ENCODE measurements at places on chromosomes 11 and 22.

- no peak for DNase-seq
These were observed 7.5 kb upstream of the NRGN start for GRCh38 chr11:124732230-124732629.

DNA sequence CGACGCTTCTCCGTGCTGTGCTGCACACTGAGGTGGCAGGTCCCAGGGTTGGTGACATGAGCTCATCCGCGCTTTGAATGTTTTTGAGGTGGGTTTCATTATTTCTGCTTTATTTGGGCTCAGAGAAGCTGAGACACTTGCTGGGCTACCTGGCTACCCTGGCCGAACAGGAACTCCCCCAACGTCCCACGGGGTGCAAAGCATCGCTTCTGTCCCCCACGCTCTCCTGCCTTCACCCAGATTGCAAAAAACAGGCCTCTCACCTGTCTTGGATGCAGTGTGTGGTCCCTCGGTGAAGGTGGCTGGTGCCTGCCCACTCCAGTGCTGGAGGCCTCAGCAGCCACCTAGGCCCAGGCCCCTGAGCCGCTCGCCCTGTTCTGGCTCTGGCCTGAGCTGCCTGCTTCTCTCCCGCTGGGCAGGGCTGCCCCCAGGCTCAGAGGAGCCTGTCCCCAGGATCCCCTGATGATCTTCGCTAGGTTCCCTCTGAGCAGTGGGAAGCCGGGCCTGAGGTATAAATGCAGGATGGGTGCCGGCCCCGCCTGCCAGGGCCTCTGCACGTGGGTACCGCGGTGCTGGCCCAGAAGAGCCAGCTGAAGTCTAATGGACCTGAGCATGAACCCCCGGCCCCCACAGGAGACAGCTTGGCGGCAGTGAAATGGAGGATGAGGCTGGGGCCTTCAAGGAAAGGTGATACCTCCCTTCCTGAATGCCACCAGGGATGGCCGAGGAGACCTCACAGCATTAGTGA, 15.8 kb upstream of the MRGPRD start:
- DNase-seq = no peak

GRCh38 chr11:82996966-82997606, 74.6 kb downstream of the RAB30 start:
- no peak for DNase-seq

GRCh38 chr22:37819105-37819433, 4.1 kb upstream of the GALR3 start:
- no peak for DNase-seq

DNA sequence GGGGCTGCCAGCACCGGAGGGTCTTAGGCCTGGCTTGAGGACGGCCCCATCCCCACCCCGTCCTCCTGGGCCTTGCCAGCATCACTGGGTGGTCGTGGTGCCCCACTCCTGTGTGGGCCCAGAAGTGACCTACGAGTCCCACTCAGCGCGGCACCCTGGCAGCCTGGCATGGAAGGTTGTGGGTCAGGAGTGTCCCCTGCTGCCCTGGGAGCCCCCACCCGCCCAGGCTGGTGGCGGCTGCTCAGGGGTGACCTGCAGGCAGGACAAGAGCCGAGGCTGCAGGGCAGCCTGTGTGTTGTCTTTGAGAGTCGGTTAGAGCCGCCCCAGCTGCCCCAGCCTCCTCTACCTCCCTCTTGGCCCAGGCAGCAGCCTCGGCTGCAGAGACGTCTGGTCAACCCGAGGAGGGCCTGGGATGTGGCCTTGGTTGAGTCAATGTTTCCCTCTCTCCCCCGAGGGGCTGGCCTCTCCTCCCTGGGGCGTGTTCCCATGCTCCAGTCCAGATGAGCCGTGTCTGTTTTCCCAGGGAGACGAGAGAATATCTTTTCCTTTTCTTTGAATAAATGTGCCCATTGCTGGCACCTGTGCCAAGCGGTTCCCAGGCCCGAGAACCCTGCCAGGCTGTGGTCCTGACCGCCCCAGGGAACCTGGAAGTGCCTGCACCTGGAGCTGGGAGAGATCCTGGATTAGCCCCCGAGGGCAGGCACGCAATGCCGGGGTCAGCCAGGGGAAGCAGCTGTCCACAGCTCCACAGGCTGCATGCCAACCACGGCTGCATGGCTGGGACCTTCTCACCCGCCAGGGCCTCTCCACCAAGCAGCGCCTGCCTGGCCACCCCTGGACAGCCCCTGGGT, 35.7 kb upstream of the MUC5AC start:
- no peak for DNase-seq

- no peak for DNase-seq
These were observed 137.8 kb upstream of the BDNF start for GRCh38 chr11:27837895-27838563.

GRCh38 chr11:44621140-44621681, 55.7 kb downstream of the CD82 start:
- DNase-seq = no peak

- DNase-seq = no peak
These were observed 116.3 kb downstream of the CCDC81 start for GRCh38 chr11:86491027-86491426.

- peak; percentile 36 for DNase-seq
These were observed 341.3 kb downstream of the AASDHPPT start for GRCh38 chr11:106418791-106419190.

- DNase-seq = no peak
These were observed 451.3 kb downstream of the TBC1D22A start for GRCh38 chr22:47213571-47214230.

GRCh38 chr22:36940676-36941075, 27.2 kb downstream of the CSF2RB start:
- DNase-seq = no peak

DNA sequence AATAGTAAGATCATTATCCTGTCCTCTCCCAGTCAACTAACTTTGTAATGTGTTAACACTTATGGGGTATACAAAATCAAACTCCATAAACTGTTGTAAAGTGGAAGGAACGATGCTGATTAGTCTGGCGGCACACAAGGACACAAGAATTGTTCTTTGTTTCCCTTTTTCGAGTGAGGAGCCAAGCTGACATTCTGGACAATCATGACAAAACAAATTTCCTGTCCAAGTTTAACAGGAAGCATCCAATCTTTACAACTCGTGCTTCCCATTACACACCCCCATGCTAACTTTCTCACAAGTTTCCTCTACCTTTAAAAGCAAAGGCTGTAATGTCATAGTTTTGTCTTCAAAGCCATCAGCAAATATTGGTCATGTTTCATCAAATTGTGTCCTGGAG, 20.4 kb upstream of the LDLRAD3 start:
- DNase-seq = no peak

GRCh38 chr11:69554849-69555248, 73.4 kb downstream of the LINC01488 start:
- no peak for DNase-seq

DNA sequence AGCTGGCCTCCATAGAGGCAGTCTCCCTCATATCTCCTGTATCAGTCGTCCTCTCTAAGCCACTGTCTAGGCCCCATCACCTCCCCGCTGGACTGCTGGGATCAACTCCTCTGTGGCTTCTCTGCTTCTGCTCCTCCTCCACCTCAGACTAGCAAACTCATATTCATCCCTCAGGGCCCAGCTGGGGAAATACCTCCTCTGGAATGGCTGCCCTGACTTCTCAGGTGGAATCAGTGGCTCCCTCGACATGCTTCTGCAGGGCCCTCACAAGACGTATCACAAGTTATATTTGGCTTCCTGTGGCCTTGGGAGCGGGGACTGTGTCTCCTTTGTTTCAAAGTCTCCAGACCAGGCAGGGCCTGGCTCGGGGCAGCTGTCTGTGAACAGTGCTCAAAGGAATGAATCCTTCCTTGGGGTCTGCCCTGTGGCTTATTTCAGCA, 10.0 kb downstream of the SLC29A2 start:
- no peak for DNase-seq

- DNase-seq = no peak
These were observed 111.1 kb downstream of the KCNQ1 start for GRCh38 chr11:2555891-2556290.

DNA sequence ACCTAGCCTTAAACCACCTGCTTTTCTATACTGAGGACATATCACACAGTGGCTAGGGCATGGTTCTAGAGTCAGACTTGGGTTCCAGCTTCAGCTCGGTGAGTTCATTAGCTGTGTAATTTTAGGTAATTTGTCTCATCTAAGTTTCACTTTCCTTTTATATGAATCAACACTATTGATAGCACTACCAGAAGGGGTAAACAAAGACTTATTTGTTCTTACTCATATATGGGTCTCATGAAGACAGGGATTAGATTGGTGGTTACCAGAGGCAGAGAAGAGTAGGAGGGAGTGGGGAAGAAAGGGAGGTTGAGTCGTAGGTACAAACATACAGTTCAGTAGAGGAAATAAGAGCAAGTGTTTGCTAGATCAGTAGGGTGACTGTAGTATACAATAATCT, 924.7 kb downstream of the OPCML start:
- DNase-seq = no peak

DNA sequence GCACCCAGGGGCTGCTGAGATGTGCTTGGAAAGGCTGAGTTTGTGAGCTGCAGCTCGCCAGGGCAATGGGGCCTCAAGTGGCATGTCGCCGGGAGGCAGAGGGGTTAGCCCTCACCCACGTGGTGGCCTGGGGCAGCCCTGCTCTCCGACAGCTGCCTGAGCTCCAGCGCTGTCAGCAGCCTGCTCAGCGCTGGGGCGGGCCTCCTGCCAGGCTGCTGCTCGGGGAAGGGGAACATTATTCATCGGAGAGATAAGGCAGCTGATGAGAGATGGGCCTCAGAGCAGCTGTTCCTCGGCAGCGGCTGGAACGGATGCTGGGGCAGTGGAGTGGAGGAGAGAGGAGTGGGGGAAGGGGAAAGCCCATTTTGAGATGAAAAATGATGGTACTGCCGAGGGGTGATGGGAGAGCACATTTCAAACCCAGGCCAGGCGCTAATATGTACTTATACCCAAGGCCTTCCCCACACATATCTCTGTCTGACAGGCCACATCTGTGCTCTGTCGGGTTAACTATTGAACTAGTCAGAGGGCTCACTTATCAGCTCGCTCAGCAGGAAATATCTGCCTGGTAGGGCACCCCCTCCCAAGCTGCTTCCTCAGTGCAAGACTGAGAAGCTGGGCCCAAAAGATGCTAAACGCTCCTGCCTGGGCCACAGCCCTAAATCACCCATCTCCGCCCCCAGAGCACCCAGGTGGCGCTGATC, 79.5 kb downstream of the TIMP3 start:
- peak; percentile 43 for DNase-seq

DNA sequence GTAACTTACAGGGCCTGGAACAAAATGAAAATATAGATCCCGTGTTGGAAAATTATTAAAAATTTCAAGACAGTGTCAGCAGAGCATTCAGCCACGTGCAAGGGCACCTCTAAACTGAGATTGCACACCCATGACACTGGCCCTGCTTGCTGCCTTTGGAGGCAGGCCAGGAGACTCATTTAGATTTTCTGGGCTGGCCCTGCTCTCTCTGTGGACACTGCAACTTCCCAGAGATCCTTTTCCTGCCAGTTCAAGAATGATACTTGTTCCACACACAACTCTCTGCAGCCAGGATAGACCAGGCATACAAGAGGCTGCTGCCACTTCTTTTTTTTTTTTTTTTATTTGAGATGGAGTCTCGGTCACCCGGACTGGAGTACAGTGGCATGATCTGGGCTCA, 56.7 kb upstream of the PTPRJ start:
- no peak for DNase-seq

- DNase-seq = no peak
These were observed 211.7 kb downstream of the FAM76B start for GRCh38 chr11:95577716-95578460.

GRCh38 chr11:95373241-95373640, 142.2 kb upstream of the SESN3 start:
- no peak for DNase-seq

DNA sequence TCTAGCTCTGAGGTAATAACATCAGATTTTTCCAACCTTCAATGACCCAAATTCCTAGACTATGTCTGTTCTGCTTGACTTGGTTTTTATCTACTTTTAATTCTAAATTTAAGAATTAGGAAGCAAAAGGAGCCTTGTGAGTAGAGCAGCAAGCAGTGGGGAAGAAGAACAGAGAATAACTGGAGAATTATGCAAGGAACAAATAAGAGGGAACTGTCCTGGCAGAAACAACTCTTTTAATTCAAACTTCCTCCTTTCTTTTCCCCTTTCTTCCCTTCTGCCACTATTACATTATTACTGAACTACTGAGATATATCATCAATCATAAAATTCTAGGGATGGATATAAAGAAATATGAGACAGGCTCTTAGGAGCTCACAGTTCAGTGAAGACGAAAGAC, 276.1 kb downstream of the SBF2 start:
- DNase-seq = no peak

DNA sequence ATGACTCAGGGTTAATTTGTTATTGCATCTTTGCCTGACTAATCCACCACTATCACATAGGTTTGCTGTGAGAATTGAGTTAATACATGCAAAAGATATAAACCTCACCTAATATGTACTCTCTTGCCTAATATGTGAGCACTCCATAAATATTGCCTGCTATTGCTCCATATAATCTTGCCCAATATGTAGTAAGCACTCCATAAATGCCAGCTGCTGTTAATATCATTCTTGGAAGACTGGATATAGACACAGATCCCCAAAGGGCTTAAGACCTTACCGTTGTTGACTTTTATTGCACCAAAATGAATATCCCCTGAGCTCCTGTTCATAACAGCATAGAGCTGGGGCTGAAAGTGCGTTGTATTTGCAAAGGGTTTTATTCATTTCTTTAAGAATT, 27.0 kb upstream of the LRRC55 start:
- no peak for DNase-seq

- no peak for DNase-seq
These were observed 1045.8 kb downstream of the TBC1D22A start for GRCh38 chr22:47808236-47808635.

- DNase-seq = no peak
These were observed 778 bp downstream of the KDELR3 start for GRCh38 chr22:38468443-38469305.

GRCh38 chr22:41976961-41977566, 7.8 kb downstream of the SEPTIN3 start:
- DNase-seq = peak; percentile 41

GRCh38 chr11:125625225-125625629, 264 bp downstream of the CHEK1 start:
- DNase-seq = no peak

GRCh38 chr11:59556917-59557348, 45.6 kb downstream of the OR4D9 start:
- no peak for DNase-seq

GRCh38 chr11:6328321-6328720, 8.0 kb upstream of the CAVIN3 start:
- no peak for DNase-seq

DNA sequence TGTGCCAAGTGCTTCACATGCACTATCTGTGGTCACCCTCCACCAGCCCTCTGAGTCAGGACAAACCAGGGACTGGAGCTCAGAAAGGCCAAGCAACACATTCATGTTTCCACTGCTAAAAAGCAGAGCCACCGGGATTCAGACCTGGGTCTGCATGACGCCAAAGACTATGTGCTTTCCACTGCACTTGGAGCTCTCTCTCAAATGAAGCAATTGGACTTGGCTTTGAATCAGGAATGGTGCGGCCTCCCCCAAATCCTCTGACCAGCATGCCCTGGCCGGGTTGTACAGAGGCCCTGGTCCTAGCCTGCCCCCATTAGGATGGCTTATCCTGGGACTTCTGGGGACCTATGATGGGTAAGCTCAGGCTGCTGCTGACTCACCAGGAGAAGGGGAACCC, 80.7 kb downstream of the PKNOX2 start:
- no peak for DNase-seq

- DNase-seq = peak; percentile 91
These were observed 7.6 kb upstream of the LMO1 start for GRCh38 chr11:8271106-8271886.

GRCh38 chr22:44340271-44341239, 27.8 kb upstream of the SHISAL1 start:
- DNase-seq = peak; percentile 35

Measured in NCI-H524 treated with DMSO at 0.1 percent for 48 hours (cell line).